ENCODE measurements at places on chromosomes 6 and 20.

- no peak for DNase-seq
Measured at GRCh38 chr20:4887586-4887985, 113.7 kb downstream of the SLC23A2 start.

DNA sequence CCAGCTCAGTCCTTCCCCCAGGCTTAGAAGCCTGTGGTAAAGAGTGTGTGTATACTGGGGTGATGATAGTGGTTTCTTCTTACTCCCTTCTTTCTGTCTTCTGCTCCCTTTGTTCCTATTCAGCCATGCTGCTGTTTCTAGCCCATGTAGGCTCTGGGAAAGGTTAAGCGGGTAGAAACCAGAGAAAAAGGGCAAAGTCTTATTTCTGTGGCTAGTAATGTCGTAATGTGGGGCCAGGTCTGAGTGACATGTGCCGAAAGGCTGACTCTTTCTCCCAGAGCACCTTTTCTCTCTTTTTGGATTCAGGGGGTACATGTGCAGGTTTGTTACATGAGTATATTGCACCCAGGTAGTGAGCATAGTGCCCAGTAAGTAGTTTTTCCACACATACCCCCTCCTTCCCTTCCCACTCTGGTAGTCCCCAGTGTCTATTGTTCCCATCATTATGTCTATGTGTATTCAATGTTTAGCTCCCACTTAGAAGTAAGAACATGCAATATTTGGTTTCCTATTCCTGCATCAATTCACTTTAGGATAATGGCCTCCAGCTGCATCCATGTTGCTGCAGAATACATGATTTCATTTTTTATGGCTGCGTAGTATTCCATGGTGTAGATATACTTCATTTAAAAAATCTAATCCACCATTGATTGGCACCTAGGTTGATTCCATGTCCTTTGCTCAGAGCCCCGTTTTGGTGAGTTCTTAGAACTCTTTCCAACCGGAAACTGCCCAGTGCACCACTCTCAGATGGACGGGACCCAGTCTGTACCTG, 74.3 kb downstream of the EFHC1 start:
- no peak for DNase-seq

DNA sequence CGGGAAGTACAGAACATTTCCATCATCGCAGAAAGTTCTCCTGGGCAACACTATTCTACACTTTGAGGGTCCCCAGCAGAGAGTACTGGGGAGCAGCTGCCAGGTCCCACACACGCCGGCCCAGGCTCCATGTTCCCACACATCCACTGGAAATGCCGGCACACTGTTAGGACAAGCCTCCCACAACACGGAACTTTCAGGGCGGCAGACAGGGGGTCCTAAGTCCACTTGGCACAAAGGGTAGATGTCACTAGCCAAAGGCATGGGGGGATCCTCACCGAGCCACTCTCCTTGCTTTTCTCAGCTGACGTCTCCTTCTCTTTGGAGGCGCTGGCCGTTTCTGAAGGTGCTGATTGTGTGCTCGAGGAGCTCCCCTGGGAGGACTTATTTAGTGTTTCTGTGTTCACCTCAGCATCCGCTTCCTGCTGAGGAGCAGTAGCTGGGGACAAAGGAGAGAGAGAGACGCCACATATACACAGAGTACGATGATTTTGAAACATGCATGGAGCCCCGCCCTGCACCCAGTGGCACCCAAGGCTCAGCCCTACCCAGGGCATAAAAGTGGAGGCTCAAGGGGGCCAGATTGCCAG, 135.4 kb downstream of the ZMYND8 start:
- DNase-seq: no peak

DNA sequence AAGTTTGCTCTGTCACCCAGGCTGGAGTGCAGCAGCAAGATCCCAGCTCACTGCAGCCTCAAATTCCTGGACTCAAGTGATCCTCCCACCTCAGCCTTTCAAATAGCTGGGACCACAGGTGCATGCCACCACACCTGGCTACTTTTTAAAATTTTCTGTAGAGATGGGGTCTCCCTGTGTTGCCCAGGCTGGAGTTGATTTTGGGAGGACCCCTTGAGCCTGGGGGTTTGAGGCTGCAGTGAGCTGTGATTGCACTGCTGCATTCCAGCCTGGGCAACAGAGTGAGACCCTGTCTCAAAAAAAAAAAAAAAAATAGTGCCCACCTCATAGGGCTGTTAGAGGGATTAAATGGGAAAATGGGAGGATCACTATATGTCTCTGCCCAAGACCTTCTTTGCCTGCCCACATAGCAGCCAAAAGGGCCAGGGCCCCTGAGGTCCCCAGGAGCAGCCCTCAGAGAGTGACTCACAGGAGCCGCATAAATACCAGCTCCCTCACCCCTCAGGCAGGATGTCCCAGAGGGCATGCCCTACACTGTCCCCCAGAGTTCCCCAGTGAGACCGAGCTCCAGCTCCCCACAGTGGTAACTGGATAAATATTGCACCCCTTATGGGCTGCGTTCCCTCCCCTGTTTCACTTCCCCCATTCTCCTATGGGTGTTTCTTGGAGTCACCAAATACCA, 11.7 kb upstream of the MDGA1 start:
- DNase-seq: no peak

- no peak for DNase-seq
Measured at GRCh38 chr20:22861231-22861980, 173.7 kb upstream of the SSTR4 start.

DNA sequence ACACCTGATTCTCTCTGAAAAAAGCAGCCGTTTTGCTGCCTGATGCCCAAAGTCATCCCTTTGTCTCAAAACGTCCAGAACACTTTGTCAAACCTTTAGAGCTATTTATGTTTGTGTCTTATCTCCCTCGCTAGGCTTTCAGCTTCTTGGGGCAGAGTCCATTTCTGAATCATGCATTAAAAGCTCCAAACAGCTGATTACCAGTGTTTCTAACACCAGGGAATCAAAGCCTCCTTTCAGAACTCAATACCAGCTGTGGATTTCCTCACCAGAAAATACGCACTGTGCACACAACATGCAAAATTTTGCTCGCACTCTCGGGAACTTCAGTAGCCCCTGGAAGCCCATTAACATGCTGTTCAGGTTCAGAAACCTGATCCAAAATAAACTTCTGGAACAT, 333.3 kb downstream of the HACE1 start:
- DNase-seq: no peak

GRCh38 chr6:139050770-139051313, 22.3 kb downstream of the ABRACL start:
- no peak for DNase-seq

DNA sequence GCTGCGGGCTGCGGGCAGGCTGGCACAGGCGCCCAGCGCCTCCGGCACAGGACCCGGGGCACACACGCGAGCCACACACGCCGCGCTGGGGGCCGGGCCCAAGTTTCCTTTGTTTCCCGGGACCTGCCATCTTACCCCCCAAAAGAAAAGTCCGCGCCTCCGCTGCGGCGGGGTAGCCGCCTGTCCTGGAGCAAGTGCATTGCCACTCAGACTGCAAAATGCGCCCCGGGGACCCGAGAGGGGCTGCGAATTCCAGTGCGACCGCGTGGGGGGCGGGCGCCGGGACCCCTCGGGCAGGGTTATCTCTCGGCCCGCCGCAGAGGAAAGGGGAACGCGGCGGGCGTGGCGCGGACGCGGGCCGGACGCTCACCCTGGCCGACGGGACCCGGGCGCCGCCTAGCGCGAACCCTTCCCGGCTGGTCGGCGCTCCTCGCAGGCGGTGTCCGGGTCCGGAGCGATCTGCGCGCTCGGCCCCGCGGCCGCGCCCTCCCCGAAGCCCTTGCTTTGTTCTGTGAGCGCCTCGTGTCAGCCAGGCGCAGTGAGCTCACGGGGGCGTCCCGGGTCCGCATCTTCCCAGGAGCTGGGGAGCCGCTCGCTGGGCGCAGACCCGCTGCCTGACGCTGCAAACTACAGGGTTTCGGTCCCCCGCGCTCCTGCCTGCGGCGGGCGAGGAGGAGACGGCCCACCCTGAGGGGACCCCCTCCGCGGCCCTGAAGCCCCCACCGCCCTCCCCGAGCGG, 639 bp upstream of the CD24 start:
- DNase-seq: no peak

DNA sequence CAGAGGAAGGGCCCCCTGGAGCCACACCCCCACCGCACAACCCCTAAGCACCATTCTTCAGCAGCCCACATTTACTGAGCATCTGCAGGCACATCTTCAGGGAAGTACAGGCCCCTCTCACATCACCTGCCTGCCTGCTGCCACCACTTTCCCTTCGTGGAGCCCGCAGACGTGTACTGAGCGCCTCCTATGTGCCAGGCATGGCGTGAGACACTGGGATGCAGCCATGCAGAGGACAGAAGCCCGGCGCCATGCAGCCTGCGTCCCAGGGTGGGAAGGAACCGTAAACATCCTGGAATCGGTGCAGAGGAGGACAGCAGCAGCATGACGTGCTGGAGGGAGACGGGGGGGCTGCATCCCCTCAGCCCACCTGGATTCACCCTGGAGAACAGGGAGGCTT, 78.1 kb downstream of the GRM4 start:
- no peak for DNase-seq

DNA sequence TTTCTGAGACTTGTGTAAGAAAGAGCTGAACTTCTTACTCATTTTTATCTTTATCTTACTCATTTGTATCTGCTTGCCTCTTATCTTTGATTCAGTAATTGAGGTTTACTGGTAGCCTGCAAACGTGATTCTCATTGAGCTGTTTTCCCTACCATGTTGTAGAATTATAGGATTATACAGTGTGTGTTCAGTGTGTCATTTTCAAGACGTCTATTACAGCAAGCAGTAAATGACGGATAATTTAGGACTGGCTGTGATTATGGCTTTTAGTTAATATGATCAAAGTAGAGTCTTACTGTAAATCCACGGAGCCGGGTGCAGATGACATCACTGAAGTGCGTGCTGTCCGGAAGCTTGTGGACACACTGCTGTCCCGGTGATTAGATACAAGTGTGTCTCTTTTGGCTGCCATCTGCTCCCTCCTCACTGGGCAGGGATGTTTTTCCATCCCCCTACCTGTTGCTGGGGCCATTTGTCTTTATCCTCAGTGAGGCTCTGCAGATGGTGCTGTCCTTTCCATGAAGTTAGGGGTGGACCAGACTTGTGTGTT, 6.0 kb downstream of the NELFCD start:
- DNase-seq: no peak

All from activated naive CD4-positive, alpha-beta T cell (primary cell).